IMR-90 (cell line): ENCODE measurements at places on chromosomes 13 and 19. TPM values are rescaled to one million over a fixed set of nuclear protein-coding genes. Genes with fewer than 3 reads are reported as not detected.

GRCh38 chr19:7655581-7655980 lies 13.3 kb upstream of the RETN start:
- H3K36me3 ChIP-seq: no peaks in the 10 kb centered on the region
- no peak for DNase-seq
- H3K4me3 ChIP-seq: no peak overlapping the region
- H3K27me3 ChIP-seq: peaks cover 9% of the 10 kb centered on the region; the same call in 1 of the 2 replicates
- H3K4me1 ChIP-seq: no peaks in the 10 kb centered on the region

DNA sequence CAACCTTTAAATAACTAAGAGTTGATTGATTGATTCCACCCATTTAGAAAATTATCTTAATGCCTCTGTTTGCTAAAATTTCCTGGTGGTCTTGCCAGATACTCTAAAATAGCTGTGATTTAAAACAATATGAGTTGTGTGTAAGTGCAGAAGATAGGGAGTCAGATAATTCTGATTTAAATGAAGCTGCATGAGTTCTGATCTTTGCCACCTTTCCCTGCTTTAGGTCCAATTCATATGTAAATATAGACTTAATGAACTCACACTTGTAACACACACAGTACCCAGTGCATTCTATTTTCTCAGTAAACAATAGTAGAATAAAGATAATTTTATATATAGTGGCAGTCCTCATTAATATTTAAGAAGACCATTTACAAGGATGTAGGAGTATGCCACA lies 981.8 kb downstream of the SLITRK1 start:
- no peaks in the 10 kb centered on the region for H3K36me3 ChIP-seq
- H3K27ac ChIP-seq: no peak overlapping the region
- H3K27me3 ChIP-seq: no peaks in the 10 kb centered on the region
- no peak for DNase-seq

- H3K27me3 ChIP-seq: no peaks in the 10 kb centered on the region; the same call in 1 of the 2 replicates
- H3K36me3 ChIP-seq: no peaks in the 10 kb centered on the region
- no peaks in the 10 kb centered on the region for H3K4me1 ChIP-seq
- DNase-seq: no peak
- no peak within 1 kb of the TSS for H3K4me3 ChIP-seq
Observed at GRCh38 chr19:38744298-38744681, at the start of gene CAPN12. Gene CAPN12, minus strand, starts transcription at chr19:38744474. Its CDS starts 309 bp downstream, at chr19:38744165.

DNA sequence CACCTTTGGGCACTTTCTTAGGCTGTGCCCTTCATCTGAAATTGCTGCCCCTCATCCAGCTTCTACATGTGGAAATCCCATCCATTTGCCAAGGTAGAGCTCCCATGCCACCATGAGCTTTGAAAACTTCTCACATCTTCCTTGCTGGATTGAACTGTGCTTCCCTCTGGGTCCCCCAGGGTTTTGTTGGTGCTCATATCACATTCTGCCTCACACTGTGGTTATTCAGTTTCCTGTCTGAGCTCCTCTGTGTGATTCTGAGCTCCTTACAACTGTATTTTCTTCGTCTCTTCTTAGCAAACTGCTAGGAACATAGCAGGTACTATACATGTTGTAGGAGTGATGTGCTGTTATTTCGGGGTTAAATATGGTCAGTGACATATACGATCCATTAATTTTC lies 74.9 kb upstream of the KL start:
- no peak overlapping the region for H3K4me3 ChIP-seq
- H3K36me3 ChIP-seq: no peaks in the 10 kb centered on the region
- DNase-seq: no peak
- peaks cover 3% of the 10 kb centered on the region; the same call in 1 of the 2 replicates for H3K4me1 ChIP-seq
- H3K27me3 ChIP-seq: no peaks in the 10 kb centered on the region

DNA sequence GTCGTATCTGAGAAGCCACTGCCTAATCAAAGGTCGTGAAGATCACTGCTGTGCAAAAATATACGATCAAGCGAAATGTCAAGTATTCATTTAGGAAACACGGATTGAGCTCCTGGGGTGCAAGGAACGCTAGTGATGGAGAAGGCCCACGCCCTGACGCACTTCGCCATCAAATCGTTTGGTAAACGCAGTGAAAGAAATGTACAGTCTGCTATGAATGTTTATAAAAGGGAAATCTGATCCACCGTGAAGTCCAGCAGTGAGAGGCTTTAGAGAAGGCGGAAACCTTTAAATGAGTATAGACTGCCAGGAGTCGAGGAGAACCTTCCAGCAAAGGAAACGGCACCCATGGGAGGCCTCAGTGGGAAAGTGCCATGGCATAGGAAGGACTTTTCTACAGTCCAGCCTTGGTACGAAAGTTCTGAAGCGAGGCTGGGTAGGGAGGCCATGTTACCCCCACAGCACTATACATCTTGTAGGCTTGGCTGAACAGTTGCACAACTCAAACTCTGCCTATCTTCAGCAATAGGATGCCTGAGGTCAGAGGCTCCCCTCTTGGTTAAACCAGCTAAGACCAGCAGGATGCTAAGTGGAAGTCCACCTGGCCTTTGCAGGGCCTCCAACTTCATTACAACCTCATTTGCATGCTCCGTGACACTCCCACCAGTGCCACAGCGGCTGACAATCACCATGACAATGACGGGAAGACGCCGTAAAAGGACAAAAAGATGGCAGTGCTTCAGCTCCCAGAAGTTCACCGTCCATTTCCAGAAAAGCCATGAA lies 20.4 kb downstream of the PCID2 start:
- peaks cover 45% of the 10 kb centered on the region for H3K36me3 ChIP-seq
- no peaks in the 10 kb centered on the region for H3K27me3 ChIP-seq
- no peak overlapping the region for H3K4me3 ChIP-seq
- peak; percentile 33 for DNase-seq
- peaks cover 27% of the 10 kb centered on the region for H3K4me1 ChIP-seq

TNNT1 gene
- polyA plus RNA-seq: 2.5 and 2.6 TPM in 2 replicates
